ENCODE measurements at places on chromosomes 6 and 20.
A peak's percentile ranks its signal among the peaks of the same experiment; 100 is the strongest.

GRCh38 chr6:91730710-91731109, 1143.8 kb upstream of the MAP3K7 start:
- no peak for DNase-seq

GRCh38 chr6:28589957-28590349, 64.3 kb downstream of the GPX5 start:
- DNase-seq, result no peak

DNA sequence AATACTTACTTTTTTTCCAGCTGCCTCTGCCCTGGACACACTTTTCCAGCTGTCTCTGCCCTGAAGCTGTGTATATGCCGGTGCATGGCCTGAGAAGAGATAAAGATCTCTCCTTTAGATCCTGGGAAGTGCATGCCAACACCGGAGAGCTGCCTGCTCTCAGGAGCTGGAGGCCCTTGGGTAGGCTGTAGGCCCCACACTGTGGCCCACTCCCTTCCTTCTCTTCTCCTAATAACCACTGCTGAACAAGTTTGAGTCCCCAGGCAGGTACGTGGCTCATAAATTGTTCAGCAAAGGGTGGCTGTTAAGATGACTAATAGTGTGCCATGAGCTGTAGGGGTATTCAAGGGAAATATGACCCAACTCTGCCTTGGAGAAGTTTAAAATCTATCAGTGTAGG, 102.5 kb downstream of the CD24 start:
- no peak for DNase-seq

- DNase-seq, result no peak
Observed at GRCh38 chr20:8662433-8662954, 406.4 kb upstream of the PLCB4 start.

DNA sequence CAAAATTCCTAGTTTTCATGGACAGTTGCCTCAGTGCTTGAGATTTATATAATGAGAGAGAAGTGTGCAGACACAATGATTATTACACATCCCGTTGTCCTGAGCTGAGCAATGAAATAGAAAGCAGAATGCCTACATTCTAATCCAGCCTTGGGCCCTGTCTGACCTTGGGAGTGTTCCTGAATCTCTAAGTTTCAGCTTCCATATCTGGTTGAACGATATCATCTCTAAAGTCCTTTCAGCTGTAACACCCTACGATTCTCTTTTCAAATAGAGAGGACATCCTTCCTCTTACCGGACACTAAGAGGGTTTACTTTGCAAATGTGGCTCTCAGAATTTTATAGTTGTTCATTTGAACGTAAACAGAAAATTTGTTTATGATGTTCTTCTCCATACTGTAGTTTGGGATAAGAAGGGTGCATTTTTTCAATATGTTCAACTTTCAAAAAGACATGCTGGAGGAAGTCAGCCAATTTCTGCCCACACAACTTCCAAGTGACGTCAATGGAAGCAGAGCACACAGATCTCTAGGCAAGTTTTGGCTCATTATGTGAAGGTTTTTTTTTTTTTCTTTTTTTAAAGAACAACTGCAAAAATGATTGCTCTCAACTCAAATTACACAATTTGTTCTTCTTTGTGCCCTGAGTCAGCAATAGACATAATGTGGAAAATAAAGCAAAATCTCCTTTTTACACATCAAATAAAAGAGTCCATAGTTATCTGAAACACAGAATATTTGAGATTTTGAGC, 50.4 kb downstream of the PDE7B start:
- peak; percentile 31 for DNase-seq

DNA sequence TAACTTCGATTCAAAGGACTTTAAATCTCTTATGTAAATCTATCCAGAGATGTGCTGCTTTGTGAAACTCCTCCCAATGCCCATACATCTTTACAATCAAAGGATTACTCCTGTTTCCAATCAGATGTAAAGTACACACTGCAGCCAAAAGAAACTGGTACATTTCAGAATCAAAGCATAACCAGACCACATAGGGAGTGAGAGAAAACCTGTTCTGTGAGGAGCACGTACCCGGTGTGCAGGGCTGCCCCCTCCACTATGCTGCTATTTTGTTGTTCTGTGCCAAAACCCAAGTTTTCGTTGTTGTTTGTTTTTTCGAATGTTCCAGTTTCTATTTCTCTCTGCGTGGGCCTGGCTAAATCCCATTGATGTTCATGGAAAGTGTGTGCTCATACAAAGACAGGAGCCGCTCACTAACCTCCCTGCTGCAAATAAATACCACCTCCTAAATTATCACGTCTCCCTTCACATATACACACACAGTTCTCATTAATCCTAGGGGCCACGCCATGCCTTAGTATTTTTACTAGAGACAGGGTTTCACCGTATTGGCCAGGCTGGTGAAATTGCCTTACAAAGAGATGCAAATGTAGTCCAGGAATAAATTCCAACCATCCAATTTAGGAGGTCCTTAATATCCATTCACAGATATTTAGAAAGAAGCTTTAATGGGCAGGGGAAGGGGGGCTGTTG, 52.9 kb downstream of the ATP9A start:
- DNase-seq, result no peak

DNA sequence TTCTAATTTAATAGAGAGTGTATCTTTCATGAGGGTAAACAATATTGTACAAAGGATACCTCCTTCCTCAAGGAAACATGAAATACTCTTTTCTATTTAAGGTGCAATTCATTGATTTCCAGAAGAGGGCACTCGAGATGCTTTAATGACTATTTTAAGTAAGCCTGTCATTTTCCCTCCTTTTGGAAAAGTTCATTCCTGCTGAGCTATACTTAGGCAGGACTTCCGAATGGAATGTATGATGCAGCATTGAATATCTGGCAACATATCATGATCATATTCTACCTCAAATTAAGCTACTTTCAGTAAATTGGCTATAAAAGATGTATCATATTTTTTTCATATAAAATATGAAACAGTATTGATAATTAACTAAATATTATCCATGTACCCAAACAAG, 5.0 kb downstream of the DST start:
- DNase-seq, result no peak

DNA sequence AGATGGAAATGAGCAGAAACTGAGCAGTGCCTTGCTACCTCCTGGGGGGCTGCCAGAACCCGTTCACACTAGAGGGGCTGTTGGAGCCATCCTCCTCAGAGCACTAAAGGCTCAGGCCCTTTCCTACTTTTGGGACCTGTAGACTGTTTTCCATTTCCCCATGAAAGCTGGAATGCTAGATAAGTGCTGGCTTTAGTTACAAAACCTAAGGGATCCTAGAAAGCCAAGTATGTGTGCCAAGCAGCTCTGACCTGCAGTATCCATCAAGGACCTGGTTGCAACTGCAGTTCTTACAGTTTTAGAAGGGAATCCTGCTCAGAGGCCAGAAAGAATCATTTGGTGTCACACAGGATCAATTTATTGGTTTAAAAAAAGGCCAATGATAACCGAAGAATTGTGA, 176.7 kb upstream of the COL21A1 start:
- DNase-seq, result no peak

GRCh38 chr20:41225091-41225490, 87.7 kb downstream of the PLCG1 start:
- no peak for DNase-seq

- DNase-seq, result peak; percentile 31
Observed at GRCh38 chr6:159981403-159982245, 12.7 kb downstream of the IGF2R start.

Data from CD8-positive, alpha-beta memory T cell (primary cell).